A549 treated with CORT108297 at 1 μM for 4 hours (cell line): ENCODE measurements at places on chromosomes 5 and 9. TPM values are rescaled to one million over a fixed set of nuclear protein-coding genes. Genes with fewer than 3 reads are reported as not detected.

Gene ZNF608
- total RNA-seq: 0.41 to 0.73 TPM (median 0.60 TPM) in 5 replicates

Gene LECT2
- not detected in 5 replicates for total RNA-seq

Gene SPINK5
- total RNA-seq: not detected in 5 replicates

Gene C9orf78
- 44.7 to 54.2 TPM (median 48.8 TPM) in 5 replicates for total RNA-seq

Gene GMCL2
- 0.02 TPM in 1 of 5 replicates, not detected in the others for total RNA-seq

Gene PCDHA4
- 1.5 to 2.2 TPM (median 1.6 TPM) in 5 replicates for total RNA-seq

Gene HBEGF
- total RNA-seq: 5.8 to 8.9 TPM (median 6.3 TPM) in 5 replicates

Gene ATG12
- total RNA-seq: 47.9 to 52.1 TPM (median 50.3 TPM) in 5 replicates

Gene BARHL1
- 0.03 TPM in 1 of 5 replicates, not detected in the others for total RNA-seq

Gene GRXCR2
- total RNA-seq: not detected in 5 replicates

Gene TRIP13
- 65.1 to 72.8 TPM (median 70.4 TPM) in 5 replicates for total RNA-seq

Gene GALNT12
- 3.4 to 5.3 TPM (median 4.9 TPM) in 5 replicates for total RNA-seq

Gene SLC23A1
- total RNA-seq: 0.92 to 1.5 TPM (median 1.4 TPM) in 5 replicates

Gene CYSRT1
- 2.7 to 5.0 TPM (median 4.3 TPM) in 5 replicates for total RNA-seq

Gene PTPRD
- 0.06 to 0.34 TPM (median 0.16 TPM) in 5 replicates for total RNA-seq

Gene HEXB
- 112 to 125 TPM (median 116 TPM) in 5 replicates for total RNA-seq

Gene SPINK7
- not detected in 5 replicates for total RNA-seq

Gene NINJ1
- 63.5 to 104 TPM (median 83.5 TPM) in 5 replicates for total RNA-seq

Gene TXNDC8
- total RNA-seq: not detected in 5 replicates

Gene TMEM252
- not detected in 5 replicates for total RNA-seq

Gene GLRA1
- not detected in 5 replicates for total RNA-seq

Gene ANKDD1B
- 0.05 to 0.09 TPM (median 0.05 TPM) in 3 of 5 replicates, not detected in the others for total RNA-seq
